ENCODE measurements at places on chromosomes 16 and 17. TPM values are rescaled to one million over a fixed set of nuclear protein-coding genes. Genes with fewer than 3 reads are reported as not detected.
A peak's percentile ranks its signal among the peaks of the same experiment; 100 is the strongest.

GRCh38 chr17:81396722-81397313 lies 1.6 kb downstream of the BAHCC1 start:
- peaks cover 28% of the 10 kb centered on the region for H3K4me1 ChIP-seq
- peaks cover 60% of the 10 kb centered on the region for H3K27me3 ChIP-seq
- no peak overlapping the region for H3K27ac ChIP-seq
- peaks cover 39% of the 10 kb centered on the region for H3K36me3 ChIP-seq
- no peak overlapping the region for H3K4me3 ChIP-seq

- peaks cover 8% of the 10 kb centered on the region for H3K27me3 ChIP-seq
- no peak overlapping the region for H3K4me3 ChIP-seq
- peaks cover 6% of the 10 kb centered on the region for H3K4me1 ChIP-seq
- H3K36me3 ChIP-seq = peaks cover 53% of the 10 kb centered on the region
These were observed 5.3 kb downstream of the DOC2A start for GRCh38 chr16:30005341-30006094.

DNA sequence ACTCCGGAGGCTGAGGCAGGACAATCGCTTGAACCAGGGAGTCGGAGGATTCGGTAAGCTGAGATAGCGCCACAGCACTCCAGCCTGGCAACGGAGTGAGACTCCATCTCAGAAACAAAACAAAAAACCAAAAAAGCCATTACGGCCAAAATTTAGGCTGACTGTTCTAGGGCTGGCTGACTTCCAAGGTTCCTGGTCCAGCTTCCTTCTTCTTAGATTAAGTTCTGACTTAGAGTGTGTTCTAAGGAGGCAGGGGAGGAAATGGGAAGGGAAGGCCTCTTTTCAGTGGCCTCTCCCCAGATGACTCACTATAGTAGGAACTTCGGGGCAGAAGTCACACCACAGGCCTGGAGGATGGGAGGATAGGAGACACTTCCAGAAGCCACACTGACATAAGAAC lies 27.7 kb upstream of the CLEC18B start:
- H3K27ac ChIP-seq = no peak overlapping the region
- H3K27me3 ChIP-seq = no peaks in the 10 kb centered on the region
- H3K4me3 ChIP-seq = no peak overlapping the region

- no peak for DNase-seq
- peak overlapping the region; percentile 98 for H3K4me3 ChIP-seq
- peaks cover 60% of the 10 kb centered on the region for H3K36me3 ChIP-seq
- peaks cover 33% of the 10 kb centered on the region for H3K4me1 ChIP-seq
- peak overlapping the region; percentile 86 for H3K27ac ChIP-seq
These were observed 1.9 kb downstream of the RUNDC1 start for GRCh38 chr17:42982266-42982665.

DNA sequence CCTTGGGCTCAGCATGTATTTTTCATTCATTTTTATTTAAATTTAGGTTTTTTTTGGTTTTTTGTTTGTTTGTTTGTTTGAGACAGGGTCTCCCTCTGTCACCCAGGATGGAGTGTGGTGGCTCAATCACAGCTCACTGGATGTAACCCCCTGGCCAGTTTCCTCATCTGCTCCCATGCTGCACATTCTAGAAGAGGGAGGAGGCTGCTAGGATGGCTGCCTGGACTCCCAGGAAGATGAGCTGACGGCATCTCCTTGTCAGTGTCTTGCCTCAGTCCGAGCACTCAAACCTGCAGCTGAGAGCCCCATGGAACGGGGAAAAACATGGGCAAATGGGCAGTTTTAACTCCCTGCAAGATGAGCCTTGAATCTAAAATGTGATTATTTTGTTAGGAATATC lies 7.5 kb downstream of the MEAK7 start:
- H3K27ac ChIP-seq = no peak overlapping the region
- no peaks in the 10 kb centered on the region for H3K27me3 ChIP-seq
- peaks cover 21% of the 10 kb centered on the region for H3K4me1 ChIP-seq
- H3K36me3 ChIP-seq = peaks cover 37% of the 10 kb centered on the region
- no peak overlapping the region for H3K4me3 ChIP-seq

GRCh38 chr16:4388271-4389021 lies 16.8 kb downstream of the VASN start:
- DNase-seq = no peak
- peaks cover 14% of the 10 kb centered on the region for H3K4me1 ChIP-seq
- no peak overlapping the region for H3K4me3 ChIP-seq
- no peak overlapping the region for H3K27ac ChIP-seq

Gene CHAD
- not detected for total RNA-seq

Gene EVPL
- 59.7 TPM for total RNA-seq

Gene CD300E
- not detected for total RNA-seq

Gene ALOX15
- 0.27 TPM for total RNA-seq

Measured in Calu3 (cell line).